CD4-positive, alpha-beta T cell (primary cell): ENCODE measurements at places on chromosomes 6 and 20. TPM values are rescaled to one million over a fixed set of nuclear protein-coding genes. Genes with fewer than 3 reads are reported as not detected.

- peak; percentile 23 for DNase-seq
- H3K27me3 ChIP-seq = peaks cover 5% of the 10 kb centered on the region
- no peak overlapping the region for H3K4me3 ChIP-seq
- H3K27ac ChIP-seq = no peak overlapping the region
- H3K4me1 ChIP-seq = peaks cover 3% of the 10 kb centered on the region
- no peaks in the 10 kb centered on the region for H3K36me3 ChIP-seq
Measured at GRCh38 chr6:13908955-13909381, 15.8 kb upstream of the RNF182 start.

DNA sequence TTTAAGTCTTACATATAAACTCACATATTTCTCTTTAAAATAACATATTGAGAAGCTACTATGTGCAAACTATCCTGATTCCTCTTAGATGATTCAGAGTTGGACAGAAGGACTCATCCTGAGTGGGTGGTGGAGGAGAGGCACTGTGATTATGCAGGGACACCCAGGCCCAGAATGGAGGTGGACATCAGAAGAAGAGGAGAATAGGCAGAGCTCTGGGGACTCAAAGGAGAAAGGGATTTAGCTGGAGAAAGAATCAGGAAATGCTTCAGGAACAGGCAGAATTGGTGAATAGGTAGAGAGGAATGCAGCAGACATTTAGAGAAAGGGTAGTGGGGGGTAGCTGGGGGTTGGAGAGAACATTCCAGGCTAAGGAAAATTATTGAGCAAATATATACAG, 17.4 kb downstream of the RCAN2 start:
- H3K27ac ChIP-seq = no peak overlapping the region
- no peaks in the 10 kb centered on the region for H3K4me1 ChIP-seq
- DNase-seq = no peak
- H3K27me3 ChIP-seq = peaks cover 6% of the 10 kb centered on the region
- H3K36me3 ChIP-seq = no peaks in the 10 kb centered on the region

DNA sequence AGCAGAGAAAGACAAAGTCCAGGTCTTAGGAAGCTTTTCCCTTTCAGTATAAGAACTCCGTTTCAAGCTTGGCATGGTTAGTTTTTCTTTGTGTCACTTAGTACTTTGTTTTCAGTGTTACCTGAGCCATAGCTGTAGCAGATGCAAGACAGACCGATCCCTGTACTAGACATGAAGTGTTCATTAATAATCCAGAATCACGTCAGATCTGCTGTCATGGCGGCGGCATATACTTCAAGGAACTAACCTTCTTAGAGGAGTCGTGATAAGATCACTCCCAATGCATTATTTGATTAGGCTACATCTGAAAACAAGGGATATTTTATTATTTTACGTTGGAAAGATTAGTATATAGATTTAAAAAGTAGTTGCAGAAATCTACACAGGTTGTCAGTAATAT, 83.9 kb downstream of the AFDN start:
- no peaks in the 10 kb centered on the region for H3K4me1 ChIP-seq
- no peak overlapping the region for H3K4me3 ChIP-seq
- H3K27ac ChIP-seq = no peak overlapping the region
- H3K36me3 ChIP-seq = no peaks in the 10 kb centered on the region
- no peak for DNase-seq
- H3K27me3 ChIP-seq = no peaks in the 10 kb centered on the region

DNA sequence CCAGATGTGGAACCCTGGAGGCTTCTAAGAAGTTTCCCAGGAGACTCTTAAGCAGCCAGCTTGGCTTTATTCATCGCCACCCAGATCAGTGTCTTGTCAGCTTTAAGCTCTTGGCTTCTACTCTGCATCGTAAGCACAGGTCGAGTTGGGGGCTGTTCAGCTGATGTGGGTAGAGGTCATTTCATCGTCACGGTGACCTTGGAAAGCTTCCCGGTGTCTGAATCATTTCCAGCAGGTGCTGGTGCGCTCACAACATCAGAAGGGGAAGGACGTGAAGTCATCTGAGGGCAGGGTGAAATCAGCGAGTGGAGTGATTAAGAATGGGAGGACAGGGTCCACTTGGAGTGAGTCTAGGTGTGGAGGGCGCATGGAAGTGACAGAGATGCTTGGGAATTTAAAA, 112.6 kb downstream of the SASH1 start:
- no peaks in the 10 kb centered on the region for H3K27me3 ChIP-seq
- no peak overlapping the region for H3K27ac ChIP-seq
- H3K36me3 ChIP-seq = no peaks in the 10 kb centered on the region
- peaks cover 18% of the 10 kb centered on the region for H3K4me1 ChIP-seq
- H3K4me3 ChIP-seq = no peak overlapping the region

DNA sequence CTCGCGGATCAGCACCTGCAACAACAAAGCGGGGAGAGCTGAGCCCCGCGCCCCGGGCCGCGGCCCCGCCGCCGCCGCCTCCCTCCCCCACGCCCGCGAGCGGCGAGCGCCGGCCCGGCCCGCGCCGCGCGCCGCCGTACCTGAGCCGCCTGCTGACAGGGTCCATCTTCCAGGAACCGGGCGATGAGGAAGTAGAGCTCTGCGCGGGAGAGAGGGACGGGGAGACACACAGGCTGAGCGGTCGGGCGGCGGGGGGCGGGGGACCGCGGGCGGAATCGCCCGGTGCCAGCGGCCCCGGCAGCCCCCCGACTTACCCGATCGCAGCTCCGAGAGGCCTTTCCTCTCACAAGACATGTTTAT, 359 bp downstream of the PHIP start:
- H3K4me1 ChIP-seq = peaks cover 2% of the 10 kb centered on the region
- H3K27ac ChIP-seq = peak overlapping the region; percentile 98
- peak; percentile 42 for DNase-seq
- H3K4me3 ChIP-seq = peak overlapping the region; percentile 71

DNA sequence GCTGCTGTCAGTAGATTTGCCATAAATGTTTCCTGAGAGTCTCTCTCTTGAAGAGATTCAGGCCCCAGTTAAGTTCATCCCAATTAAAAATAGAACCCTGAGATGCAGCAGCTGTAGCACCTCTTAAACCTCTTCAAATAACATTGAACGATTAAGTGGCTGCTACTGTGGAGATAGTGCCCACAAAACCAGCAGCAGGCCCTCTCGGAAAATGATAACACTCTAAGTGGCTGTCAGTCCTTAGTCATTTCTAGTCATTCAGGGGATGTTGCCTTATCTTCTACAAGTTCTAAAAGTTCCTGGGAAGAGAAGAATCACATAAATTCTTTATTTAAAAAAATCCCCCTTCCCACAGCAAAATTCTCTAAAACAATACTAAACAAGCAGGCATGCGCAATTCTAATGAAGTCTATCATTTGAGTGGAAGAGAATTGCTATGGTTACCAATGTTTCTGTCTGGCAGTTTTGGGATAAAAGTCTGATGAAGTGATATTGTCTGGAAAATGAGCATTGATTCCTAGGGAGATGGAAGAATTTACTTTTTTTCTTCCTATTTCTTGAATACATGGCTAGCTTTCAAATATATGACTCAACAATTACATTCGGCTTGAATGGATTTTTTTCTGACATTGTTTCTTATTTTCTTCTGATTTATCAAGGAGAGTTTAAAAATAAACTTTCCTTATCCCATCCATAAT, 131.9 kb downstream of the TRMT11 start:
- H3K27ac ChIP-seq = no peak overlapping the region
- no peaks in the 10 kb centered on the region for H3K27me3 ChIP-seq
- no peak for DNase-seq
- H3K4me3 ChIP-seq = no peak overlapping the region

GRCh38 chr20:22821081-22821727, 213.9 kb upstream of the SSTR4 start:
- H3K27me3 ChIP-seq = no peaks in the 10 kb centered on the region
- H3K36me3 ChIP-seq = no peaks in the 10 kb centered on the region
- H3K27ac ChIP-seq = no peak overlapping the region

GRCh38 chr6:10431423-10432164, 16.7 kb upstream of the TFAP2A start:
- no peaks in the 10 kb centered on the region for H3K36me3 ChIP-seq
- H3K27ac ChIP-seq = no peak overlapping the region
- H3K4me1 ChIP-seq = peaks cover 6% of the 10 kb centered on the region
- H3K27me3 ChIP-seq = peaks cover 41% of the 10 kb centered on the region

DNA sequence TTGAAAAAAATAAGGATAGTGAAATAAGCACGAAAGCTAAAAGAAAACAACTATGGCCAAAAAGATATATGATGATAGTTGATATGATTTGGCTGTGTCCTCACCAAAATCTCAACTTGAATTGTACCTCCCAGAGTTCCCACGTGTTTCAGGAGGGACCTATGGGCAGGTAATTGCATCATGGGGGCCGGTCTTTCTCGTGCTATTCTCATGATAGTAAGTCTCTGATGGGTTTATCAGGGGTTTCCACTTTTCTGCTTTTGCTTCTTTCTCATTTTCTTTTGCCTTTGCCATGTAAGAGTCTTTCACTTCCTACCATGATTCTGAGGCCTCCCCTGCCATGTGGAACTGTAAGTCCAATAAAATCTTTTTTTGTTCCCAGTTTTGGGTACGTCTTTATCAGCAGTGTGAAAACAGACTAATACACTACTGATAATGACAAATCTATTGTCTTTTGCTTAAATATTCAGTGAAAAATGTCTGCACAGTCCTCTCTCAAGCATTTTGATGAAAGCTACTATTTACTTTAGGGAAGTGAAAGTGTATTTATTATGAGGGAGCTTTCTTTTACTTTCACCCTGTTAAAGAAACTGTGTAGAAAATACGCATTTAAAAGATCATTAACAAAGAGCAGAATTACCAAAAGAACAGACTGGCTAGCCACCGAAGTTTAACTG, 389.1 kb downstream of the HTR1B start:
- H3K27ac ChIP-seq = no peak overlapping the region
- H3K36me3 ChIP-seq = no peaks in the 10 kb centered on the region
- no peaks in the 10 kb centered on the region for H3K27me3 ChIP-seq
- no peak for DNase-seq
- no peak overlapping the region for H3K4me3 ChIP-seq
- H3K4me1 ChIP-seq = no peaks in the 10 kb centered on the region

GRCh38 chr6:91081452-91082067, 494.7 kb upstream of the MAP3K7 start:
- H3K27ac ChIP-seq = no peak overlapping the region
- no peak overlapping the region for H3K4me3 ChIP-seq
- H3K36me3 ChIP-seq = no peaks in the 10 kb centered on the region
- no peaks in the 10 kb centered on the region for H3K27me3 ChIP-seq
- H3K4me1 ChIP-seq = no peaks in the 10 kb centered on the region
- no peak for DNase-seq

- H3K27me3 ChIP-seq = no peaks in the 10 kb centered on the region
- no peak overlapping the region for H3K4me3 ChIP-seq
- no peak for DNase-seq
- no peaks in the 10 kb centered on the region for H3K36me3 ChIP-seq
- H3K27ac ChIP-seq = no peak overlapping the region
Measured at GRCh38 chr6:154615483-154616025, 105.1 kb upstream of the CNKSR3 start.

The AKIRIN2 gene
- total RNA-seq = 92.5 TPM

The TTK gene
- total RNA-seq = 0.45 TPM

The SIGLEC1 gene
- 0.08 TPM for total RNA-seq

The ACSS1 gene
- total RNA-seq = 18.9 TPM

The DEFB113 gene
- total RNA-seq = not detected
